Activated T-helper 1 cell treated with anti-CD3 and anti-CD28 coated beads, Interleukin-2, amount 50 U/mL, for 16 hours (primary cell): ENCODE measurements at places on chromosomes 2 and 18.

GRCh38 chr18:11859903-11860407 is 8.7 kb downstream of the CHMP1B start:
- DNase-seq: no peak

DNA sequence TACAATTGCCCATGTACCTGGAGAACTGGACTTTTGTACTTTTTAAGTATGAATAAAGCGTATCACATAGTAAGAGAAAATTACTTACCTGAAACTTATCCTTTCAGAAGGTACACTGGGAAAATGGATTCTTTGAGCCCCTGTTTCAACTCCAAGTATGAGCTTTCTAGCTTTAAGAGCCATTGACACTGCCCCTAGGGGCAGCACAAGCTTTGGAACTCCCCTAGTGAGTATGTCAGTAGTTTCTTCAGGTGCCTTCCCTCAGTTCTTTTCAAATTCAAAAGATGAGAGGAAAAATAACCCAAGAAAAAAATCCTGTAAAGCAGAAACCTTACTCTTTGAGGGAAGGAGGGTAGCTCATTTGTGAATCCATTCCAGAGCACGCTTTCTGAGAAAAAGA is 124.1 kb downstream of the MEMO1 start:
- no peak for DNase-seq

GRCh38 chr2:190717764-190718651 is 69.1 kb downstream of the NAB1 start:
- DNase-seq: no peak

- DNase-seq: no peak
These were observed 184.6 kb downstream of the ZFP36L2 start for GRCh38 chr2:43041661-43042360.

DNA sequence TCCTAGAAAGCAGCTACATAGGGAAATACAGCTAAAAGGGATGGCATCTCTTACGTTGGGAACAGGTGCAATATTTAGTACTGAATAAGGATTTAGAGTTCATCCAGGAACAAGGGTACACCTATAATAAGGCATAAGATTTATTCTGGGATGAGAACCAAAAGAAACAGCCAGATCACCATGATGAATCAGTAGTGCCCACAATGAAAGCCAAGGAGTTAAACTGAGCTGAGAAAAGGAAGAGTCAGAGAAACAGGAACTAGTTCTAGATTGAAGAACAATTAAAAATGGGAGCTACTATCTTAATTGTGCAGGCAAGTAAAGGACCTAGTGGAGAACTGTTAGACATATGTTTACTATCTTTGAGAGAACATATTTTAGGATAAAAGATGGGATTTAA is 692.3 kb downstream of the LRP1B start:
- no peak for DNase-seq

DNA sequence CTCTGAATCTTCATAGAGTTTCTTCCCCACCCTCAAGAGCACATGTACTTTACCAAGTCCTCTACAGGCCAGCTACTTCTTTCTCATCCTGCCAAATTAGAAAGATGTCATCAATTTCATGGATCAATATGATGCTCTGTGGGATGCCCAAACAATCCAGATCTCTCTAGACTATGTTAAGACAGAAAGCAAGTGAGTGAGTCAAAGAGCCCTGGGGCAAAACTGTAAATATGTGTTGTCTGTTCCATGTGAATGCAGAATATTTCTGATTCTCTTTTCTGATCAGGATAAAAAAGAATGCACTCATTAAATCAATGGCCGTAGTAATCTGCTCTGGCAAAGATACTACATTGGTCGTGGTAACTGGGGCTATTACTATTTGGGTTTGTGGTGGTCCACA is 53.1 kb upstream of the ROCK2 start:
- no peak for DNase-seq

- no peak for DNase-seq
These were observed 72.2 kb downstream of the MAP2 start for GRCh38 chr2:209495855-209496585.

DNA sequence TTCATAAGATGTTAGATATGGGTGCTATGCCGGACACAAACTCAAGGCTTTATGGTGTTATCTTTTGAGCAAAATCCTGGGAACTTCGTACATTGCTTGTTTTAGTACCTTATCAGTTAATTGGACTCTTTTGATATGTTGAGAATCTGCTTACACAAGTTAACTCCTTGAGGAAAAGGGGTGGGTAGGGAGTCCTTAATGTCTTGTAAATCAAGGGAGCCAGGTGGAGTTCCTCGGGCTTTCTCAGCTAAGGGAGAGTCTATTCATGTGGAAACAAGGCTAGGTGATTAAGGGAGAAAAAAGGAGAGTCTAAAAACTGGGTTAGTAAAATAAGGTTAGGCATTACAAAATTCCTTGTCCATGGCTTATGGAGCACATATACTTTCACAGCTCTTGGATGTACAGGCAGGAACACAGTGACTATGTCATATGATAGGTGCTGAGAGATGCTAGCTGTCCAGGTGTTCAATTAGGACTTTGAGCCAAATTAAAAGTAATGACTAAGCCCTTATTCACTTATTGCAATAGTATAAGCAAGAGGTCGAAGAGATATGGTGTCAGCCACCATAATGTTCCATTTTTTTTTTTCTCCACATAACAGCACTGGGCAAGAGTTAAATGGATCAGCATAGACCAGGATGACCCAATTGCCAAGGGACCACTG is 59.5 kb upstream of the DYNAP start:
- no peak for DNase-seq

DNA sequence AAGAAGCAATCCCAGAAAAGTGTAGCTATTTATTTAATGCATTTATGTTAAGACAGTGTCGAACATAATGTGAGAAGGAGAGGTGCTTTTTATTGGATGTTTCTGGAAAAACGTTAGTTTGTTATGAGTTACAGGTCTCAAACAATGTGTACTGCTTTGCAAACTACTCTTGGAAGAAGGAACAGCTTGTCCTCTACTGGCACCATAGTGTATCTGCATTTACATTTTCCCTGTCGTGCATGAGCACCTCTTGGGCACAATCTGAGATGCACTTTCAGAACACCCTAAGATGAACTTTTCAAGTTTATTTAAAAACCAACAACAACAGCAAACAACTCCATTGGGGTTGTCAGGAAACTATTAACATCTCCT is 22.8 kb downstream of the CCNYL1 start:
- no peak for DNase-seq

DNA sequence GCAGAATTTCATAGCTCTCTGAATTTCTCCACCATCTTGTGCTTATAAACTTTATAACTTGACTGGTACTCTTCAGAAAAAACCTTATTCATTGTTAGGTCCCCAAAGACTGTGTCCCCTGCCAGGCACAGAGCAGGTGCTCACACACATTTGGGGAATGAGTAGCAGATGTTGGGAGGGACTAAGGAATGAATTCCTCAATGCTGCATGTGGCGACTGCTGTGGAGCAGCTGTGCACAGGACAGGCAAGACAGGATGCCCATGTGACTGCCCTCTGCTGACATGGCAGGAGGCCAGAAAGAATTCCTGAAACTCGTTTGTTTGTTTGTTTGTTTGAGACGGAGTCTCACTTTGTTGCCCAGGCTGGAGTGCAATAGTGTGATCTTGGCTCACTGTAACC is 122.3 kb upstream of the ITGA6 start:
- no peak for DNase-seq

DNA sequence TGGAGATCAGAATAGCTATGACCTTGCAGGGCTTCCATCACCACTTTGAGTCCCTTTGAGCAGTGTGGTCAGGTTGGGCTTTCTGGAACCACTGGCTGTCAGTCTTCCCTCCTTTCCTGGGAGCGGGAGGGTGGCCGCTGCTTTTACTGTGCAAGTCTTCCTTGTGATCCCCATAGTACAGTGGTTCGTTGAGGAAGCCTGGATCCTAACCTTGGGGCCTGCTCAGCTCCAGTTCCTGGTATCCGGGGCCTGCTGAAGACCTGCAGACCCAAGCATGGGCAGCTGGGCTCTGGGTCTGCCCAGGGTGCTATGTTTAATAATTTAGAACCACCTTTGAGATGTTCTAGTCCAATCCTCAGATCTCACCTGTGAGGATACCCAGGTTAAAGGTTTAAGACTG is 104.2 kb downstream of the CLIP4 start:
- no peak for DNase-seq

DNA sequence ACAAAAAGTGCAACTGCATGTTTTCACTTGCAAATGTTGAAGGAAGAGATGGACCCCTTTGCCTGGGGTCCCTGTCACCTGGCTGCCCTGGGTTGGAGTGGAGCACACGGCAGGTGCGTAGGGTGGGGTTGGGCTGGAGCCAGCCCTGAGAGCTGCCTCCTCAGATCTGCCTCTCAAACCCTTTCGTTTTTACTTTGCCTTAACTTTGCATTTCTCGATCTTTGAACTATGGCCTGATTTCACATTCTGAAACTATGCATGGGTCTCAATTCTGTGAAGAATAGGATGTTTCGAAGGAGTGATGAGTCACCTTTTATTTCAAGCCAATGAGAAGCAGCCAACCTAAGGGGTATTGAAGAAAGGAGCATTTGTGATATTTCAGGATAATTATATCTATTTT is 132.8 kb downstream of the ACOXL start:
- DNase-seq: no peak

GRCh38 chr2:71747559-71747958 is 294.2 kb downstream of the DYSF start:
- no peak for DNase-seq

GRCh38 chr2:159850789-159851188 is 52.8 kb upstream of the CD302 start:
- no peak for DNase-seq

- no peak for DNase-seq
These were observed 32.6 kb upstream of the NPC1 start for GRCh38 chr18:23618862-23619387.

DNA sequence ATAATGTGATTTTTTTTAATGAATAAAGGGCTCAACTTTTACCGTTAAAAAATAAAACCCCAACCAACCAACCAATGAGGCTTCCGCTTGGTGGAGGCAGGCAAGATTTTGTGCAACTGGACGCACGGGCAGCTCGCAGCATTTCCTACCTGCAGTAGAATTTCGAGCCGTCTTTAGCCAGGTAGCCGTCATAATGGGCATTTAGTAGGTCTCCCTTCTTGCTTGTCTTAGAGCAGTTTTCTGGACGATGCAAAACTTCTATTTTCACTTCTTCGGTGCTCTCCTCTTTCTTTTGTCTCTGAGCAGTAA is 316 bp downstream of the FKBP7 start:
- no peak for DNase-seq

DNA sequence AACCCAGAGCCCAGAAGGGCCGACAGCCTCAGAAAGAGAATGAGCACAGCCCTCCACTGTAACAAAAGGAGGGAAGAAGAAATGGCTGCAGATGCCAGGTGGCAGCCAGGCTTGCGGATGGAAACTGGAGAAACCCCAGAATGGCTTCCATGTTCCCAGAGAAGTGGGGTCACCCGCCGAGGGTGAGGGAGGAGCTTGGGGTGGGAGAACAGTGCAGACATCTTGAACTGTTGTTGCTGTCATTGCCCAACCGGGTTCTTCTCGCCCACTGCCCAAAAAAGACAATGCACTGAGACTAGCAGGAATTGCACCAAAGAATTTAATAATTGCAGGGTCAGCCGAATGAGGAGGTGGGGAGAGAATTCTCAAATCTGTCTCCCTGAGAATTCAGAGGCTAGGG is 223.2 kb upstream of the RAB6C start:
- no peak for DNase-seq

GRCh38 chr2:122883849-122884248 is 1128.4 kb downstream of the TSN start:
- no peak for DNase-seq

GRCh38 chr2:101440127-101440738 is 34.7 kb downstream of the RFX8 start:
- no peak for DNase-seq

DNA sequence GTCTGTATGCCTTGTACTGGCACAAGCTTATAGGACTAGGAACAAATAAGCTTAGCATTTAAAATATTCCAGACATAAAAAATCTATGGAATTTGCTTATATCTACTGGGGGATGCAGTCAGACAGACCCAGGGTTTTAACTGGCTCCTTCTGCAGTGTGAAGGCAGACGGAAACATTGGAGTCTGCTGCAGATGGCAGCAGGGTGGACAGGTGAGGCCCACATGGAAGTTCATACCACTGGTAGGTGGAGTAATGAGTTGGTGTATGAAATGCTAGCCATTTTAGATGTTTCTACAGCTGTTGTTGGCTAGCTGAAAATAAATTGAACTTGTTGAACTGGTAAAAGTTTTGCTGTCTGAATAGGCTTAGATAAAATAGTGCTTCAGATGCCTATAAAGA is 17.7 kb downstream of the SPTBN1 start:
- DNase-seq: no peak

DNA sequence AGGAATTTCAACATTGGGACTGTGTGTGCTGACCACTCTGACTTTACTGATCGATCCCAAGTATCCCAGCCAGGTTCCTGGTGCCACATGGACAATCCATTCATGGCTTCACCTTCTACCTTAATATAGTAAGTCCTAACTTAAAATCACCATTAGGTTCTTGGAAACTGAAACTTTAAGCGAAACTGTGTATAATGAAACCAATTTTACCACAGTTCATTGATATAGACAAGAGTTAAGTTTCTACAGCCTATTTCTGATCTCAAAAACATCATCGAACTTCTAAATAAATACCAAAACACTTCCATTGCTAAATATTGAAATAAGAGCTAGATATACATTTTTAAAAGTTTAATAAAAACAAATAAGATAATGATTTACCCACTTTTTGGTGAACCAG is 4.4 kb upstream of the EXOC6B start:
- DNase-seq: no peak

DNA sequence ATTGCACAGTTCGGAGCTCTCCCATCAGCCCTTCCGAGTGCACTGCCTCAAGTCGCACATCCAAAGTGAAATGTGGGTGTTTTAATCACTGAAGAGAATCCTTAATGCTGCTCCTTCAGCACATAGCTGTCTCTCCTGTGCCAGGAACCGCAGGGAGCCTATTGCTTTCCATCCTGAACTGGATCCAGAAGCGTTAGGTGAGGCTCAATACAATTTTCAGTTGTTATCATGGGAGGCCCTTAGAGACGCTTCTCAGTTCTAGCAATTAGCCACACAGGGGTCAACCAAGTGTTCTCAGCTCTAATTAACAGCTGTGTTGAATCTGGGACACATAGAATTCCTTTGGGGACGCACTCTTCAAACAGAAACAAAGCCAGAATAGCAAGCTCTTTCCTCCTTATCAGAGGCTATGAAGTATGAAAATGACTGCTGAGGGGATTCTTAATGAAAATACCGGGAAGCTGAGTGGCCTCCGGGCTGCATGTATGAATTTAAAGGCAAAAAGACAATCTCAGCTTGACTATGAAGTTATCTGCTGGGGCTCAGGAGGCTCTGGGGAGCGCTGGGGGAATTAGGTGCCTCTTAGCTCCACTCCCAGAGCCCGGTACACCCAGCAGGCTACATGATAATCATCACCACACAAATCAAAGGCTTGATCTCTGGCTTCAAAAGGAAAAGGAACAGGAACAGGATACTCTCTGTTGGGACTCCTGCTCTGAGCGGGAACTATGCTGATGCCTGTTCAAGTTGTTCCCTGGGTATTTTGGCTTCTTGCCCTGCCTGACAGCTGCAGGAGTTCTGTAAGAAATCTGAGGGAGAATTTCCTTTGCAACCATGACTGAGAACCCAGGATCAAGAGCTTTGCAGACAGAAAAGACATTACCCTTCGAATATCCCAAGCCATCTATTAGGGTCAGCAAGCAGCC is 55.4 kb upstream of the NCOA1 start:
- no peak for DNase-seq
